Activated naive CD4-positive, alpha-beta T cell (primary cell): ENCODE measurements at places on chromosomes 7 and 10.

- no peak for DNase-seq
Observed at GRCh38 chr7:158112571-158113320, 474.9 kb downstream of the PTPRN2 start.

DNA sequence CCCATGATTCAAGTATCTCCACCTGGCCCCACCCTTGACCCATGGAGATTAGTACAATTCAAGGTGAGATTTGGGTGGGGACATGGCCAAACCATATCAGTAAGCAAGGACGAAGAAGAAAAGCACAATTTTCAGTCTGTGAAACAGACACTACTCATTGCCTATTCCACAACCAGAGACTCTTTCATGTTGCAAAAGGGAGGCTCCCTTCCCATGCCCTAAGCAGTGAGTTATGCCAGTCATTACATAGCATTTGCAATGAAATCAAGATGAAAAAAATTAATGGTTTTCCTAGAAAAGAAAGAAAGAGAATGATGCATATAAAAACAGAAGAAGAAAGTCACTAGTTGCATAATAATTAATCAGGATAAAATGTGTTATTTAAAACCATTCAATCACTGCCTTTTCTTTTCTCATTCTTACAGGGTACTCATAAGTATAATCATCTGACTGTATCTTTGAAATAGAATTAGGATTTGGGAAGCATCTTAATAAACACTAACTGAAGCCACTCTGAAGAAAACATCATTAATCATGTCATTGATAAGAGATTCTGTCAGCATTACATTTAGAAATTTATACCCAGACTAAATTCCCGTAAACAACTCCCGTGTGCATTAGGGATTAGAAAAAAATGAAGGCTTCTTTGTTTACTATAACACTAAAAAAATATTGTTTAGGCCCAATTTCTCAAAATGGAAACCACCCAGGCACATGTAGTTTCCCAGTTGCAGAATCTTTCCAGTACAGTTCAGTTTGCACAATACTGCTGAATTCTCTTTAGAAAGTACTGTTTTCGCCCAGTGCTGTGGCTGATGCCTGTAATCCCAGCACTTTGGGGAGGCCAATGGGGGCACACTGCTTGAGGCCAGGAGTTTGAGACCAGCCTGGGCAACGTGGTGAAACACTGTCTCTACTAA is 9.1 kb downstream of the PRPS1L1 start:
- DNase-seq, result no peak

DNA sequence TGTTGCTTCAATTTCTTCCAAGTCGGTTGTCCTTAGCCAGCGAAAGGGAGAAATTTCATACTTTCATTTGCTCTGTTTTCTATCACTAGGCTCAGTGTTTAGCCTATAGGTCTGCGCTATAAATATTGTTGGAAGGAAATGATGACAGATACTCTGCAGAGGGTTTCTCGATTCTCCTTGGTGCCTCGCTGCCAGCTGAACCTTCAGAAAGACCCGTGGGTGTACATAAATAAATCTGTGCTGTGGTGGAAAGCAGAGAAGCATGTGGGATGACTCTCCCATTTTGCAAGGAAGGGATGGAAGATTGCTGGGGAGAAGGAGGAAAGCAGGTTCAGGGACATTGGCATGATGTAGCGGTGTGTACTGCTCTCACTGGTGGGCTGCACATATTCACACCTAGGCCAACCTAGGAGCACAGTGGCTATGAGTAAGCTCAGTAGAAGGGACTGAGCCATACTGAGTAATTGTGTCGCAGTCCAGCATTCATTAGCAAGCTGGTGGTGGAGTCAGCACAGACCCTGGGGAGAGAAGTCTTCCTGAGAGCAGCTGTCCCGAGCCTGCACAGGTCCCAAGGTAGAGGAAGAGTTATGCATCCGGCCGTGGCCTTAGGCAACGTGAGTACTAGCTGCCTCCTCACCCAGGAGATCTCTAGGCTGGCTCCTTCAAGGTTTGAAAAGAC is 50.5 kb downstream of the PNLIPRP3 start:
- no peak for DNase-seq

DNA sequence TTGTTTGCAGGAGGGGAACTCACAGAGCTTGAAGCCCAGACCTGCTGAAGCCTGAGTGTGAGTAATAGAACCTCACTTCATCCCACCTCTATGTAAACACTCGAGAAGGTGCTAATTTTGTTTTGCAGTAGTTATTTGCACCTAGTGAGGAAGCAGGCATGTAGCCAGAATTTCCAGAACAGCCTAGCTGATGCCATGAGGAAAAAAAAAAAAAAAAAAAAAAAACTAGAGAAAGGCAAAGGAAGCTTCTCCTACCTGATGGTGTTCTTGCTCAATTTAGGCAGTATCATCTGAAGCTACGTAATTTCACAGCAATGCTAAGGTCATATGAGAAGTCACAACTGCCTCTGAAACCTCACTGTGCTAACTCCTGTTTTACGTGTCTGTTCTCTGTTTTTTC is 13.6 kb upstream of the GPR37 start:
- DNase-seq, result no peak

GRCh38 chr7:131221061-131221460 is 106.6 kb upstream of the MKLN1 start:
- DNase-seq, result no peak

DNA sequence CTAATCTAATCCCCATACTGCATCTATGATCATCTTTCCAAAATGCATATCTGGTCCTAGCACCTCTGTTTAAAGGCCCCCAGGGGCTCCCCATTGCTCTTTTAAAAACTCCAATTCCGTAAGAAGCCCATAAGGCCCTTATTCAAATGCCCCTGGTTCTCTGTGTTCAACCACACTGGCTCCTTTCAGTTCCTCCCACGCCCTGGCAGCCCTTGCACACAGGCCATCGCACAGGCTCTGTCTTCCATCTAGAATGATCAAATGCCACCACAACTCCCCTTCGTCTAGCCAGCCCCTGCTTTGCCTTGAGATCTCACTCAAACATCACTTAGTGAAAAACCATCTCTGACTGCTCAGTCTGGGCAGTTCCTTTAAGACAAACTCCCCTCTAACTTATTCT is 112.9 kb upstream of the LYZL2 start:
- no peak for DNase-seq

GRCh38 chr7:128053023-128053422 is 21.8 kb upstream of the LRRC4 start:
- no peak for DNase-seq

DNA sequence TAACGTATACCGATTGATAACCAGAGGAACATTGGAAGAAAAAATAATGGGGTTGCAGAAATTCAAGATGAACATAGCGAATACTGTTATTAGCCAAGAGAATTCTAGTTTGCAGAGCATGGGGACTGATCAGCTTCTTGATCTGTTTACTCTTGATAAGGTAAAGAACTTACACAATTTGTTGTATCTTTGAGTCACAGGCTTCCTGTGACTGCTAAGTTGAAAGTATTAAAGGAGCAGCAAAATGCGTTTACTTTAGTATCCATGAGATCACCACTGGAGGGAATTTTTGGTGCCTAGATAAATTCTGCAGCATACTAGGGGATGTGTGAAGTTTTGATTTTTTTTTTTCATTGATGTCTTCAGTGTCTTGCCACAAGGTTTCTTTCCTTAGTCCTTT is 103.6 kb downstream of the BTAF1 start:
- no peak for DNase-seq

DNA sequence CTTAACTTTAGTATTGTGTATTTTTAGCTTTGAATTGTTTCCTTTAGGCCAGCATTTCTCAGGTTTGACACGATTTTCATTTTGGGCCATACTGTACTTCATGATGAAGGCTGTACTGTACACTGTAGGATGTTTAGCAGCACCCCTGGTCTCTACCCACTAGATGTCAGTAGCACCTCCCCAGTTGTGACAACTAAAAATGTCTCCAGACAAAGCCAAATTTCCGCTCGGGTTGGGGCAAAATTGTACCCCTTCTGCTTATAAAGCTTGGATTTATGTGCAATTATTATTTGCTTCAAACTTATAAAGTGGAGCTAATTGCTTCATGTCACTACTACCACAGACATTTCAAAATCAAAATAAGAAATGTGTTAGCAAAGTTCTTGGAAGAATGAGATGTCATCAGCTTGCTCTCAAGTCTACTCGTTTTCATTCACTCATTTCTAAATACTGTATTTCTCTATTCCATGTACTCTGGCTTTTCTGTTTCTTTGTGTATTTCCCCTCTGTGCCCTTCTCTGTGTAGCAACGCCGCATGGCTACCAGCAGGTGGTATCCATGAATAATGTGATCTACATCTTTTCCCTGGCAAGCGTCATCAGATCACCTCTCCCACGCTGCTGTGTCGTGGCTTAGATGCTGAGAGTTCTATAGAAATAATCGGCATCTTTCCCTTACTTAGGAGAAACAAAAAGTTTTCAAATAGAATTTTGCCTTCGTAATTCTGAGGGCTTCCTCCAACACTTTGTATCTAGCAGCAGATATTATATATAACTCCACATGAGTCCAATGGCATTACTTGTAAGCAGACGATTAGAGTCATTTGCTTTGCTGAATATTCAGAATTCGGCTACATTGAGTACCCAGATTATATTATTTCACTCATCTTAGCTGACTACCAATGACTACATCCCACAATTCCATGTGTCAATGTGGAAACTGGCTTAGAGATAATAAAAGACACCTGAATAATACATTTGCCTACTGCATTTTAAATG is 47.8 kb upstream of the CALCR start:
- no peak for DNase-seq

DNA sequence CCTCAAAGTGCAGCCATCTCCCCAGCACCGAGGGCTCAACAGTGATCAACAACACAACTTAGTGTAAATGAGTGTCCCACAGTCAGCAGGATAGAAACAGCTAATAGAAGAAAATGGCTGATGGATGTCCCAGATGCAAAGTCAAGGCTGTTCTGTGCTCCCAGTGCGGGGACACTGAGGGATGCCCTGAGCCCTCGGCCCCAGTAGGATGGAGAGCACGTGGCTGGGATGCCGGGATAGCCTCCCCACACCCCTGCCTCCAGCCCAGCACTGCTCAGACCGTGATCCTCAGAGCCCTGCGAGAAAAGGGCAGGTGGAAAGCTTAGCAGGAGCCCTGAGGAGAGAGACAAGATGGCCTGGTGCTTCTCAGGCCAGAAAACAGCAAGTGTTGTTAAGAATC is 243.9 kb upstream of the TCERG1L start:
- no peak for DNase-seq

- DNase-seq, result no peak
Observed at GRCh38 chr10:110093722-110094121, 85.9 kb downstream of the ADD3 start.

DNA sequence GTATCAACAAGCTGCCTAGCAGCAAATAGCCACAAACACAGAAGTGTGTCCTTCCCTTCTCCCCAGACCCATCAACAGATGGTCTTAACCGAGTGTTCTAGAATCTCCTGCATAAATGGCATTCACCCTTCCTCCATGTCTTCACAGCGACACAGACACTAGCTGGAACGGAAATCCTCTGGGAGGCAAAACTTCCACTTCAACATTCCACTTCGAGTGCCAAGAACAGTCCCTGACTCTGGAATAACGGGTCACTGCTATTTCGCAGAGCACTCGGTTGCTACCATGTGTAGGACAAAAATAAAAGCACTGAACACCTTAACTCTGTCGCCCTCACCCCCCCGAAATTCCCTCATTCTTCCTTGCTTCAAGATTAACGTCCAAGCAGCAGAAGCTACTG is 65.1 kb downstream of the SFMBT2 start:
- DNase-seq, result no peak

DNA sequence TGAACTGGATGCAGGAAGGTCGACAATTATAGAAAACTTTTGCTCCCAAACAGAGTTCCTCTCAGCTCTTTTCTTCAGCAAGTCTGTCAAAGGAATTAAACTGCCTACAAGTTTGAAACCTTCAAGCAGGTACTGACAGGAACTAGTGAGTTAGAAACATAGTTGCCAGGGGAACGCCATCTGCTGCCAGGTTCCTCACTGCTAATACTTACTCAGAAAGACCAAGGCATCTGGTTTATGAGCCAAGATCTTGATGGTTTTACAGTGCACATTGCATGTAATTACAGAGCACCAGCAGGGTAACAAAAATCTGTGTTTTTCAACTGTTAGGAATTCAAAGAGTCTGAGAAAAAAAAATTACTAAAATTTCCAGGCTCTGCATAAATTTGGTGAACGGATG is 300.0 kb upstream of the NRG3 start:
- DNase-seq, result no peak

DNA sequence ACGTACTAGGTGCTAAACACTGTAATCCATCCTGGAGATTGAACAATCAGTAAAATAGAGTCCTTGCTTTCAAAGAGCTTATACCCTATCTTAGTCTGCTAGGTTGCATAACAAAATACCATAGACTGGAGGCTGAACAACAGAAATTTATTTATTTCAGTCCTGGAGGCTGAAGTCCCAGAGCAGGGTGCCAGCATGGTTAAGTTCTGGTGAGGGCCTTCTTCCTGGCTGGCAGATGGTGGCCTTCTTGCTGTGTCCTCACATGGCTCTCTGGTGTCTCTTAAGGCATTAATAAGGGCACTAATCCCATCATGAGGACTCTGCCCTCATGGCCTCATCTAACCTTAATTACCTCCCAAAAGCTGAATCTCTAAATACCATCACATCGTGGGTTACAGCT is 43.1 kb upstream of the ICA1 start:
- no peak for DNase-seq

DNA sequence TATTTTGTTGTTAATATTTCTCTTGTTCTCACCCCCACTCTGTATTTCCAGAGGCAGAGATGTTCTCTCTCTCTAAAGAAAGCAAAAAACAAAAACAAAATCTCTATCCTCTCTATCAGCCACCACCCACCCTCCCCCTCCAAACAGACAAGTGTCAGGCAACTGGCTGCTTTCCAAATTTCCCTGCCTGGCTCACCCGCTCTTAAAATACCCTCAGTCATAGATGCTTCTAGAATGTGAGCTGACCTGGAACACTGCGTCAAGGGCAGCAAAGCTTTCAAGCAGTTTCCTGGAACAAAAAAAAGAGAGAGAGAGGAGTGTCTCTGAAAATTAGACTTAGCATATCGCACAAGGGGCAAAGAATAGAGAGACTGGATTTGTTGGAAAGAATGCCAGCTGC is 341.0 kb upstream of the ZMIZ1 start:
- DNase-seq, result no peak

DNA sequence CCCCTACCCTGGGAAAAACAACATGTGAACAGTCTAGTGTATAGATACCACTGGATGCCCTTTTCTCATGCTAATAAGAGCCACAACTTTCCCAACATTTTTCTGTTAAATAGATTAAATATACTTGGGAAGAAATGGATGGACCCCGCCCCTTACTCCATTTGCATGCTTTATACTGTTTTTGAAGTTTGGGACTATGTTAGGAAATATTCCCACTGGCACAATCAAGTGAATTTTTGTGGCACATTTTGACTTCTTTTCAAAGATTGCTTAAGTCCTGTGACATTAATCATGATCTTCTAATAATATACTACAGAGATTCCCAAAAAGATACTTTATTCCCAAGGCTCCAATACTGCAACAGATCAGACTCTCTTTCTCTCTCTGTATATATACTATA is 216.6 kb downstream of the TWIST1 start:
- no peak for DNase-seq
